ENCODE measurements at places on chromosomes 4 and X. TPM values are rescaled to one million over a fixed set of nuclear protein-coding genes. Genes with fewer than 3 reads are reported as not detected.

DNA sequence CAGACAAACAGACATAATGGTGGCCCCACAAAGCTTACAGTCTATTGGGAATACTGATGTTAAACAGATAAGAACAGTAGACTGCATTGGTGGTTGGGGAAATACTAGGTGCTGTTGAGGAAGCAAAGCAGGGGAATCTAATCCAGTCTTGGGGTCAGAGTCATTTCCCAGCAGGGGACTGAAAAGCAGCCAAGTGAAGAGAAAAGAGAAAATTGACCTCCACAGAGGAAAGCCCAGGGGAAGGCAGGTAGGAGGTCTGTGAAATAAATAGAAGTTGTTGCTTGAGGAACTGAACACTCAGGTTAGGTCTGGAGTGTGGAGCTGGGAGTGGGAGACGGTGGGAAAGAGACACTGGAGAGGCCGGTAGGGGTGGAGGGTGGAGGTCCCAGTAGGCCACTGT, 33.0 kb upstream of the LEF1 start:
- no peak for DNase-seq

RRH gene
- total RNA-seq: not detected

DNA sequence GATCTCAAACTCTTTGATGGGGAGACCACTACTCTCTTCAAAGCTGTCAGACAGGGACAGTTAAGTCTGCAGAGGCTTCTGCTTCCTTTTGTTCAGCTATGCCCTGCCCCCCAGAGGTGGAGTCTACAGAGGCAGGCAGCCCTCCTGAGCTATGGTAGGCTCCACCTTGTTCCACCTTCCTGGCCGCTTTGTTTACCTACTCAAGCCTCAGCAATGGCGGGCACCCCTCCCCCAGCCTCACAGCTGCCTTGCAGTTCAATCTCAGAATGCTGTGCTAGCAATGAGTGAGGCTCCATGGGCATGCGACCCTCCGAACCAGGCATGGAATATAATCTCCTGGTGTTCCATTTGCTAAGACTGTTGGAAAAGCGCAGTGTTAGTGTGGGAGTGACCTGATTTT, 42.1 kb upstream of the UGT2B10 start:
- no peak for DNase-seq

DNA sequence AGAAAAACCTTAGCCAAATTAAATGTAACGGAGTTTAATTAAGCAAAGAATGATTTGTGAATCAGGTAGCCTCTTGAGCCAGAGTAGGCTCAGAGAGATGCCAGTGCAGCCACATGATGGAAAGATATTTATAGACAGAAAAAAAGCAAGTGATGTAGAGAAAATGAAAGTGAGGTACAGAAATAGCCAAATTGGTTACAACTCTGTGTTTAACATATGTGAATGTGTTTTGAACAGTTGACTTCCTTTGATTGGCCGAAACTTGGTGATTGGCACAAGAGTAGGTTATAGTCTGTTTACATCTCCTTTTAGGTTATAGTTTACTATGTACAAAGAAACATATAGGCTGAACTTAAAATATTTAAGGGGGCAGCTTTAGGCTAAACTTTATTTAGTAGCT, 459.9 kb upstream of the BOD1L1 start:
- no peak for DNase-seq

DNA sequence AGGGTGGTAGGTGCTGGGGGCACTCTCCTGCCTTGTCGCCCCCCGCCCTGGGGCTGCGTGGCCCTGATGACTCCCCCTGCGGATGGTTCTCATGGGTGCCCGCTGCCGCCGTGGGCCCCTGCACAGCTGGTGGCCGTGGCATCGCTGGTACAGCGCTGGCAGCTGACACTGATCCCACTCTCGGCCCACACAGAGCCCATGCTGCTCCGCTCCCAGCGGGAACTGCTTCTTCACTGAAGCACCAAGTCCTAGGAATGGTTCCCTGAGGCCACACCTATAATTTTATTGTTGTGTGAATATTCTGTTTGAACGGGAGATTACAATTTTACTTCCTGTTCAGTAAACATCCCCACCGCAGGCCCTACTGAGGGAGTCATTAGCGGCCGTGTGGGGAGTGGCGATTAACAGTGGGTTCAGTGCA, 138.6 kb upstream of the NKX1-1 start:
- no peak for DNase-seq

UGT2B17 gene
- total RNA-seq: not detected

GRCh38 chrX:23952984-23953907, 45.4 kb downstream of the CXorf58 start:
- DNase-seq: no peak

IQSEC2 gene
- 10.8 TPM for total RNA-seq

DNA sequence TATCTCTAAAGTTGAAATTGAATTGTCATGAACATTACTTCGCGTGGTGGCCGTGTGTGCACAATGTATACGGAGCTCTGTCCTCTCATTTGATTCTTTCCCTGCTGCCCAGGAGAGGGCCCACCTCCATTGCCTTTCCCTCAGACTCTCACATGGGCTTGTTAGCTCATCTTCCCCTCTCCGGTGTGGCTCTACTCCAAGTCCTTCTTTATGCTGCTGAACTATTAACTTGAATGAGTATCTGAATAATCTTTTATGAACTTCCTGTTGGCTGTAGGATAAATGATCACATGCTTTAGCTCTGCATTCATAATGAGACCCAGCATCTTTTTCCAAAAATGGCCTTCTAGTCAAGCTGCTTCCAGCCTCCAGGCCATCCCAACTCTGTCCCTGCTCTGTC, 68.8 kb upstream of the CLNK start:
- no peak for DNase-seq

GRCh38 chr4:73446336-73446938, 10.4 kb downstream of the AFP start:
- DNase-seq: no peak

CXCL10 gene
- 0.76 TPM for total RNA-seq

DNA sequence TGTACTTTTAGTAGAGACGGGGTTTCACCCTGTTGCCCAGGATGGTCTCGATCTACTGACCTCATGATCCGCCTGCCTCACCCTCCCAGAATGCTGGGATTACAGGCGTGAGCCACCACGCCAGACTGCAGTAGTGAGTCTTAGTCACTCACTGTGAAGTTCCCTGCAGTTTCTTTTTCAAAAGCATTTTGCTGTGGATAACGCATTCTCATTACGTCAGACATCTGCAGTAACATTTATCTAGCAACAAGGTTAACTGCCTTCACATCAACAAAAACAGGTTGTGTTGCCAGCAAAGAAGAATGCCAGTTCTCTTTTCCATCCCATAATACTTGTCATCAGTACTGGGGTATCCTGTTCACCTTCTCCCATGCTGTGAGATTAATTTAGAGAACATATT, 164.6 kb downstream of the DHRSX start:
- no peak for DNase-seq

BTK gene
- 3.5 TPM for total RNA-seq

TCEAL6 gene
- total RNA-seq: not detected

- no peak for DNase-seq
Measured at GRCh38 chr4:14695095-14695845, 307.0 kb upstream of the CPEB2 start.

GIMD1 gene
- not detected for total RNA-seq

- DNase-seq: no peak
Measured at GRCh38 chr4:13409324-13409723, 74.8 kb downstream of the RAB28 start.

GRCh38 chr4:2252530-2253091, 9.3 kb downstream of the MXD4 start:
- DNase-seq: no peak

ATP8A1 gene
- 23.3 TPM for total RNA-seq

GLUD2 gene
- total RNA-seq: 2.0 TPM

DNA sequence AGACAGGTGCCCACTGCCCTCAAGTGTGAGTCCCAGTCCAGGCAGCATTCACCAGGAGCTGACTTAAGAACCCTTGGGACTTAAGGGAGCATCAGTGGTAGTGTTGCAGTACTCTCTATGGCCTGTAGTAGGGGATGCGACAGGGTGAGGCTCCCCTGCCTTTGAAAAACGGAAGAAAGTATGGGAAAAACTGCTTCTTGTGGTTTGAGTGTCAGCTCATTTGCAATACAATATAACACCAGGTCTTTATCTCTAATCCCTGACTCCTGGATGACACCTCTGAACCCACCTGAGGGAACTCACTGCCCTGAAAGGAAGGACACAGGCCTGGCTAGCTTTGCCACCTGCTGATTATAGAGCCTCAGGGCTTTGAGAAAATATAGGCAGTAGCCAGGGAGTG, 176.0 kb downstream of the SMARCA1 start:
- no peak for DNase-seq

SHISA3 gene
- total RNA-seq: 6.8 TPM

GRCh38 chr4:20378181-20378580, 126.5 kb downstream of the SLIT2 start:
- no peak for DNase-seq

GRCh38 chr4:592825-593520, 16.9 kb upstream of the TMEM271 start:
- no peak for DNase-seq
